ENCODE measurements at places on chromosomes 4 and X.

DNA sequence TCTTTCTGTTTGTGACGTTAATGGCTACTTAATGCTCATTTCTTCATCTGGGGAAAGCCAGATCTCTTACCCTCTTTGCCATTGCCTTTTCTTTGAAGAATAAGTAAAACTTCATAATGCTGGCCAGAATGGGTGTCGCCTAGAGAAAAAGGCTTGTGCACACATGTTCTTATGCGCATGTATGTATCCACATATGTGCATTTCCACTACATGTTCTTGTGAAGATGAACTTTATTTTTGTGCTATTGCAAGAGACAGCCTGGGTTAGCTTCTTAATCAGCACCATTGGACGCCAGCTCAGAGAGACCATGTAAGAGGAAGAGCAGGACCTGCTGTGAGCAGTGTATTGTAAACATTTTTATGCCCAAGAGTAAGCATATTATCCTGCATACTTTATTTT, 178.7 kb downstream of the SPRY1 start:
- DNase-seq: no peak

GRCh38 chr4:13059019-13059418, 425.1 kb downstream of the RAB28 start:
- no peak for DNase-seq

- peak; percentile 83 for DNase-seq
These were observed 549 bp downstream of the MSL3 start for GRCh38 chrX:11758400-11759171.

- no peak for DNase-seq
These were observed 15.4 kb downstream of the HMGB2 start for GRCh38 chr4:173318648-173319211.

DNA sequence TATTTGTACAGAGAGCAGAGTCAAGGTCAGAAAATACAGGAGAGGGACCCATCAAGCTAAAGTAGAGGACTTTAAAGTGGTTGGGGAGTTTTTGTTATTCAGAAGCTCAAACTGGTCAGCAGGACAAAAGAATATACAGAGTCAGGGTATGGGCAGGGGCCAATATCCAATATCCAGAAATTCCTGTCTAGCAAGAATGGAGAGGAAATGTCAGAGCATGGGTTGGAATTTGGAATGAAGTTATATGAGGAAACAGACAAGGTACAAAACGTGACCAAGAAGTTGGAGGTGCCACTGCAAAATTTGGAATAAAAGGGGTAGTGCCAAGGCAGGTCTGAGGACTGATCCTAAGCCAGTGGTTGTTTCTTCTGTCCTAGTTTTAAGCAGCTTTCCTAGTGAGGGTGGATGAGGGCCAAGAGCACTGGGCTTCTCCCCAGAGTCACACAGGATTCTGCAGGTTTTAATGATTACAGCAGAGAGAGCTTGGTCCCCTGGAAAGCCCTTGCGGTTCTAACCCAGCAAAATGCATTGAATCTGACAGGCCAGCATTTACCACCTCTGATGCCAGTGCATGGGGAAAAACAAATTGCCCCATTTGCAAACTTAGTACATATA, 304.7 kb upstream of the FTHL17 start:
- DNase-seq: no peak

GRCh38 chr4:38275331-38276100, 315.3 kb downstream of the PTTG2 start:
- DNase-seq: no peak

- DNase-seq: no peak
These were observed 78.5 kb downstream of the BTC start for GRCh38 chr4:74715706-74716435.

- DNase-seq: no peak
These were observed 468.9 kb upstream of the CTSO start for GRCh38 chr4:156422576-156422975.

DNA sequence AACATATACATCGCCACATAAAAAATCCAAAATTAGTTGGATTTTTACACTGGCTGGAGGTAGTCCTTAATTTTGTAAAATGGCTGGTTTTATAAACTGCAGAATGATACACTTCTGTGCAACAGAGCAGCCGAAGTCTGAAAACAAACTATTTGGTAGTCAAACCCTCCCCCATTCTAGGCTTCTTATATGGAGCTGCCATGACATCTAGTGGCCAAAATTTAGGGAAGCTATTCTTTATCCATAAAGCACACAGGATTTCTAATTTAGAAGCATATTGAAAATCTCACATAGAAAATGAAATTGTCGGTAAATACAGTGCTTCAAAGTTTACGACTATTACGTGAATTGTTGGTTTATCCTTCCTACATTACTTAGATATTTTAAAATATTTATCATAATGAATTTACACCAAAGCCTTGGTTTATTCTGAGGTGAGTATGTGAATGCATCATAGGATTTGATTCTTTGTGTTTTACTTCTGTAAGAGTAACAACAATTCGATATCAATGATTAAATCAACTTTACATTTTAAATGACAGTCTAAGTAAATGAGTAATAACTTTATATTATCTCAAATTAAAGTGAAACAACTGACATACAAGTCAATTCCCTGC, 113.4 kb upstream of the FAM241A start:
- no peak for DNase-seq

DNA sequence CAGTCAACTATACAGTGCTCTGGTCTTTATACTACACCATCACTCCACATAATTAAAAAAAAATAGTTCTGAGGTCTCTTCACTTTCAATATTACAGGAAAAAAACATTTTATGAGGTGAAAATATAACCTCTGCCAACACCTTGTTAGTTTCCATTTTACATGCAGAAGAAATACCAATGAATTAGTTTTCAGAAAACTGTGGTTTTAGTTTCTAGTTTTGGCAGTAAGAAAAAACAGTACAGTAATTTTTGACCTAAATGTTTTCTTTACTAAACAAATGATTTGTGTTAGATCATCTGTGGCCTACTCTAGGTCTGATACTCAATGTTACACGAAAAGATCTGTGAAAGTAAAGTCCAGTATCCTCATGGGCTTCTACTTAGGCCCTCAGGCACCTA, 10.0 kb downstream of the SULT1E1 start:
- peak; percentile 29 for DNase-seq

DNA sequence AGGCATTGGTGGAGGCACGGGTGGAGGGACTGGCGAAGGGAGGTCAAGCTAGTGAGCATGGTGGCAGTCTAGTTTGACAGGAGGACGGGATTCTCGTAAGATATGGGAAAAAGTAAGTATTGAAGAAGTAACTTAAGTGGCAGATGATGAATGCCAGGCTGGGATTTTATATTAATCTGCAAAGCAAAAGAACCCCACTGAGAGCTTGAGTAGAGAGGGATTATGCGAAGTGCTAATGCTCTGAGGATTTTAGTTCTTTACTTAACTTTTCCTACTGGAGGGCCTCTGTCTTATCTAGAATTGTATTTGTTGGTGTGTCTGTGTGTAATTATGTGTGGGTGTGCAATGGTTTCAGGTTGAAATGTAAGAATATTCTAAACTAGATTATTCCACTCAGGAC, 327.9 kb downstream of the FAT4 start:
- no peak for DNase-seq

DNA sequence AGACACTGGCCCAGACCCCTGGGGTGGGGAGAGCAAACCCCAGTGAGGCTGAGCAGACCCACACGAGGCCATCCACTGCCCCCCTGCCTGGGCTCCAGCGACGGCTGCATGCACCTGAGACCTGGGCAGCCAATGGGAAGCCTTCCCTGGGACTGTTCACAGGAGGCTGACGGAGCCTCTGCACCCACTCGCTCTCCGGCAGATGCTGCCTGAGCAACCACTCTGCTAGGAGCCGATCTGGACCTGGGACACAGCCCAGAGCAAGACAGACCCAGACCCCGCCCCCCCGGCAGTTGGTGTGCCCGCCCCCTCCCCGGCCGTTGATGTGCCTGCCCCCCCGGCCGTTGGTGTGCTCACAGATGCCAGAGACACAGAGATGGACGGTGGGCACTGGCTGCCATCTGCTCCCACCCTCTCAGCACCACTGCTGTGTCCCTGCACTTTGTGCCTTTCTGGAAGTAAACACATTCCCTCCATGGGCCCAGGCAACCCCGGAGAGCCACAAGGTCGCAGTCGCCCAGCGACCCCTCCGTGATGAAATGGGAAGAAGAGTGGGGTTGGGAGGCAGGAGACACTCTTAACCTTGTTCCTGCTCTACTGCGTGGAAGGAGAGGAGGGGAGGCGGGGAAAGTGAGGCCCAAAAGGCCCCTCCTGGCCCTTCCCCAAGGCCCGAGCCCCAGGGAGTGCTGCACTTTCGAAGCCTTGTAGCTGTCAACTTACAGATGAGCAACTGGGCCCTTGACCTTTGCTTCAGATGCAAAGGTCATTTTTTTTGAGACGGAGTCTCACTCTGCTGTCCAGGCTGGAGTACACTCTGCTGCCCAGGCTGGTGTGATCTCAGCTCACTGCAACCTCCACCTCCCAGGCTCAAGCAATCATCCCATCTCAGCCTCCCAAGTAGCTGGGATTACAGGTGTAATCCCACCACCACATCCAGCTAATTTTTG, 62.0 kb downstream of the ZFYVE28 start:
- no peak for DNase-seq

DNA sequence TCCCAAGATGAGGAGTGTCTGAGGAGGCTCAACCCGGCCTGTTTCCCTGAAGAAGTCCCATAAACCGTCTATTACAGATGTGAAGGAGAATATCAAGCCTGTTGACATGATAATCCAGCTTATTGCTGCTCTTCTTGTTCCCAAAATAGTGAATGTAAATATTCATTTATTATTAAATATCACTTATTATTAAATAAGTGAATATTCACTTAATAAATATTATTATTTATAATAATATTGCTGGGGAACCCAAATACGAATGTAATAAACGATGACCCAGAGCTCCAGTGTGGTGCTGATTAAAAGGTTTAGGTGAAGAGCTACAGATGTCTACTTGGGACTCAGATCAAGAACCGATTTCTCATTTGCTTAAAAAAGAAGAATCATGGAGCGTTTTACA, 23.8 kb upstream of the SORBS2 start:
- no peak for DNase-seq

DNA sequence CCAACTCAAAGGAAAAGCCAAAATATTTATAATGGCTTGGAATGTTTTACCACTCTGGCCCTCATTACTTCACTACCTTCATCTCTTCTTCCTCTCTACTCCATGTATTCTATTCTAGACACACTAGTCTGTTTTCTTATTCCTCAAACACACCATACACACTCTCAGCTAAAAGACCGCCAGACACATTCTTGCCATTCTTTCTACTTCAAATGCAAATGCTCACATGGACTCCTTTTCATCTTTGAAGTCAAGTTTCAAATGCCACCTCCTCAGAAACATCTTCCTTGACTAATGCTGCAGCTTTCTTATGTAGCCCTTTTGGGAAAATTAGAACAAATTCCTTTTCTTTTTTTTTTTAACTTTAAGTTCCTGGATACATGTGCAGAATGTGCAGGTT, 412.9 kb upstream of the FMR1 start:
- no peak for DNase-seq

DNA sequence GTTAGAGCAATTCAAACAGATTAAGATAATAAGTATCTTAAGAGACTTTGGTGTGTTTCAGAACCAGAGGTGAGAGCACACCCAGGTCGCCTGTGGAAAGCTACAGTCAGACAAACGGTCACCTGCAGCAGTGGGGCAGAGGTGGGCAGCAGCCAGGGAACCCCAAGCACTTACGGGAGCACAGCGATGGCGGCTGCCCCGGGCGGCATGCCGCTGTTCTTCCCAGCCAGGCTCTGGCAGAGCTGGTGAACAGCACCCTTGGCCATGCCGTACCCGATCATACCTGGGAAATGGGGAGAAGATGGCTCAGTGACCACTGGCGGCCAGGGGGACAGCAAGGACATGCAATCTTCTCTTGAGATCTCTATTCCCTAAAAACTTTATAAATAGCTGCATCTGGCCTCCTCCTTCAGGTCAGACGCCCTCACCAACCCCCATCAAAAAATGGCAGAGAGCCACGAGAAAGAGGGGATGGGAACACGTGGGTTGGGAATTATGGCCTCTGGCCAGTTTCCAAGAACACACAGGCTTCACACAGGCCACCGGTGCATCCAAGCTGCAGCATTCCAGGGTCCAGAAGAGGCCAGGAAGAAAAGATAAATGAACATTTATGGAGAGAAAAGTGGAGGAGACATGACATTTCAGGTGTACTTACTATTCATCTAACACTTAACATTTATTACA, 19.7 kb downstream of the QDPR start:
- DNase-seq: no peak

- DNase-seq: no peak
These were observed 22.8 kb downstream of the RAB28 start for GRCh38 chr4:13461191-13461905.

GRCh38 chr4:165325732-165326512, 1.5 kb upstream of the MSMO1 start:
- no peak for DNase-seq

- no peak for DNase-seq
These were observed 53.6 kb downstream of the USP53 start for GRCh38 chr4:119266153-119266552.

DNA sequence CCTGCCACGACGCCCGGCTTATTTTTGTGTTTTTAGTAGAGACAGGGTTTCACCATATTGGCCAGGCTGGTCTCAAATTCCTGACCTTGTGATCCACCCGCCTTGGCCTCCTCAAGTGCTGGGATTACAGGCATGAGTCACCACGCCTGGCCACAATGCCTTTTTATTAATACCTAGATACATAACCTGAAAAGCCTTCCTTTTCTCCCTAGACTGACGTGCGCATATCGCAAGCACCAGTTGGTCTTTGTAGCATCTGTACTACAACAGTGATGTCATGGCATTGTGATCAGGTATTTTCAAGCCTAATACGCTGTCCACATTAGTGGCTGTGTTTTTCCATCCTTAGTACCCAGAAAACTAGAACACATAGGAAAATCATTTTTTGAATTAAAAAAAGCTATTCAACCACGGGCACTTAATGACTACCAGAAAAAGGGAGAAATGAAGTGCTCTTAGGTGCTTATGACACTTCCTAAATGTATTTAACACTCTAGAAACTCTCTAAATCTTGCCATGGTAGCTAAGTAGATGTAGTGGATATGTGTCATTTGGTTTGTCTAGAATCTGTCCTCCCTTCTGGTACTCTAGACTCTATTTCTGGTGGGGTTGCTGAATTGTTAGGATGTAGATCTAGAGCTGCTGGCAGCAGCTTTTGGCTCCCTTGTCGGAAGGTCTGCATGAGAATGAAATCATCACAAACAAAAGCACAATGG, 707.8 kb downstream of the STIM2 start:
- DNase-seq: no peak

- peak; percentile 42 for DNase-seq
These were observed 224.0 kb upstream of the TENM3 start for GRCh38 chr4:182019148-182019652.

DNA sequence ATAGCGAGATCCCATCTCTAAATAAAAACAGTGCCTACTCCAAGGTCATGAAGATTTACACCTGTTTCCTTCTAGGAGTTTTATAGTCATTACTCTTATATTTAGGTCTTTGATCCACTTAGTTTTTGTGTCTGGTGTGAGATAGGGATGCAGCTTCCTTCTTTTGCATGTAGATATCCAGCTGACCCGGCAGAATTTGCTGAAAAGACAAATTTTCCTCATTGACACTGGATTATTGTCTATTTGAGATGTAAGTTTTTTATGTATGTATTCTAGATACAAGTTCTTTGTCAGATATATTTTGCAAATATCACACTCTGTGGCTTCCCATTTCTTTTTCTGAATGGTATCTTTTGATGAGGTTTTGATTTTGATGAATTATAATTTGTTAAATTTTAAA, 85.4 kb downstream of the RFC1 start:
- DNase-seq: no peak

Measured in immature natural killer cell (primary cell).